ENCODE measurements at places on chromosomes 12 and 14. TPM values are rescaled to one million over a fixed set of nuclear protein-coding genes. Genes with fewer than 3 reads are reported as not detected.

The RASSF9 gene
- polyA plus RNA-seq = 1.8 TPM

The CCDC198 gene
- polyA plus RNA-seq = 0.28 TPM

DNA sequence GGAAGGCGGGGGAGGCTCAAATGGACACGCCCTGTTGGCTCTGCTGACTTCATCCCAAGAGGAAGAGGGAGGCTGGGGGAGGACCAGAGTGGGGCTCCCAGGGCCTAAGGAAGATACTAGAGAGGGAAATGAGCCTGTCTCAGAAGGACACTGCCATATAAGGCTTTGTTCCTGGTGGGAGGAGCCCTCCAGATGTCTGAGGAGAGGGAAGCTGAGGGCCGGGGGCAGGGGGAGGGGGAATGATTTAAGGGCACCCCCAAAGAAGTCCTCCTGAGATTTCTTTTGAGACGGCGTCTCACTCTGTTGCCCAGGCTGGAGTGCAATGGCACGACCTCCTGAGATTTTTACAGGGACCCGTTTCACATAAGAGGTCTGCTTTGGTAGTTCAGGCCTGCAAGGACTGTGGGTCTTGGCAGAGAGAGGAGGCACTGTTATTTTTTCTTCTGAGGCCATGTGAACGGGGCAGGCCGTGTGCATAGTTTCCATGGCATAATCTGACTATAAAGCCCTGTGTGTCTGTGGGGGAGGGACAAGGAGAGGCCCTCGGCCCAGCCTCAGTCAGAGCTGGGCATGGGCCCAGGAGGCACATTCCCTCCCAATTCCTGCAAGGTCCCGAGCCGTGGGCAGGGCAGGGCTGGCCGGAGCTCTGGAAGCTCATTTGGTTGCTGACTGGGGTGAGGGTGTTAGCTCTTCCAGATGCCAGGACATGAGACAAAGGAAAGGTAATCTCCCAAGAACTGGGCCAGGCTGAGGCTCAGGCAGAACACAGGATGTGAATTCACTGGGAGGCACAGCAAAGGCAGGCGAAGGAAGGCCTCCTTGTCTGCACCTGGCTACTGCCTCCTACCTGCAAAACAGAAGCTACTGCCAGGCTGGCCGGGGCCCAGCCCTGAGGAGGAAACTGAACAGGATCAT lies 22.2 kb upstream of the PLEKHG3 start:
- peak; percentile 82 for DNase-seq

GRCh38 chr14:50705026-50705593 lies 37.0 kb upstream of the SAV1 start:
- DNase-seq = no peak

GRCh38 chr12:103771466-103771865 lies 69.6 kb downstream of the NT5DC3 start:
- no peak for DNase-seq

- no peak for DNase-seq
These were observed 211.0 kb upstream of the FAR2 start for GRCh38 chr12:28938056-28938455.

DNA sequence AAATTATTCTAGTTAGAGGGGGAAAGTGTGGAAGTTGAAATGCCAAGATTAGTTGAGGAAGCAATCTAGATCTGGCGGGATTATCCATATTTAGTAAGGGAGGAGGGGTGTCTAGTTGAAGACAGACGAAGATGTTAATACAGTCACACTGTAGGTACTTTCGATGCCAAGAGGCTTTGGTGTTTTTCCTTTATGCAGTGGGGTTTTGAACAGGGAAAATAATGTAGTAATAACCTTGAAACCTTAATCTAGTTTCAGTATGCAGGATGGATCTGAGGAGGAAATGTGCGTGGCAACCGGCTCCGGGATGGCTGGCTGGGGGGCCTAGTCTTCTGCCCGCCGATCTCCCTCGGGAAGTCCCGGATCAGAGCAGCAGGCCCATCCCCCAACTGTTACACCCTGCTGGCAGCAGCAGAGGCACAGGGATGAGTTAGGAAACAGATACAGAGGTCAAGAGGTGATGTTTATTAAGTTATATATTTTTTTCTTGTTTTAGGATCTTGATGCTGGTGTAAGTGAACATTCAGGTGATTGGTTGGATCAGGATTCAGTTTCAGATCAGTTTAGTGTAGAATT lies 27.4 kb downstream of the MDM2 start:
- no peak for DNase-seq
